NCI-H187 treated with DMSO at 0.1 percent for 48 hours (cell line): ENCODE measurements at places on chromosomes 12 and 14.

DNA sequence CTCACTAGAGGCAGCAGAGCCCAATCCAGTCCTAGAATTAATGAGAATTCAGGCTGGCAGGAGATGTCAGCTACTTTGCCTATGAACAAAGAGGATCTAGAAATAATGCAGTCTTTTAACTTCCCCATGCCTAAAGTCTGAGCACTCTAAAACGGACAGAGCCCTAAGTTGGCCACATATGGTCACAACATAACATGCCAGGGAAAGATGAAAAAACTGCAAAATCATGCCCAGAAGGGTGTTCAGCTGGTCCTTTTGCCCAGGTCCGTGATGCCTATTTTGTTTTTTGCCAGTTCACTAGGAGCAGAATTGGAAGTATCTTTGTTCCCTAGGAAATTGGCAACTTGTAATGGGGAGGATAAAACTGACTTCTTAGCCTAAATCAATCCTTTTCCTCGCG is 20.3 kb upstream of the LMNTD1 start:
- DNase-seq: no peak

- DNase-seq: no peak
Observed at GRCh38 chr12:18492372-18493025, 231.2 kb downstream of the PIK3C2G start.

GRCh38 chr12:14995583-14996425 is 23.0 kb downstream of the PDE6H start:
- DNase-seq: no peak

- DNase-seq: no peak
Observed at GRCh38 chr12:81005606-81006005, 67.9 kb upstream of the LIN7A start.

GRCh38 chr12:1107669-1108068 is 116.6 kb downstream of the ERC1 start:
- no peak for DNase-seq

GRCh38 chr12:130667421-130667960 is 48.6 kb downstream of the RIMBP2 start:
- no peak for DNase-seq

GRCh38 chr12:509500-509899 is 49.8 kb downstream of the B4GALNT3 start:
- DNase-seq: no peak

GRCh38 chr12:42960087-42960527 is 370.6 kb upstream of the PRICKLE1 start:
- no peak for DNase-seq

DNA sequence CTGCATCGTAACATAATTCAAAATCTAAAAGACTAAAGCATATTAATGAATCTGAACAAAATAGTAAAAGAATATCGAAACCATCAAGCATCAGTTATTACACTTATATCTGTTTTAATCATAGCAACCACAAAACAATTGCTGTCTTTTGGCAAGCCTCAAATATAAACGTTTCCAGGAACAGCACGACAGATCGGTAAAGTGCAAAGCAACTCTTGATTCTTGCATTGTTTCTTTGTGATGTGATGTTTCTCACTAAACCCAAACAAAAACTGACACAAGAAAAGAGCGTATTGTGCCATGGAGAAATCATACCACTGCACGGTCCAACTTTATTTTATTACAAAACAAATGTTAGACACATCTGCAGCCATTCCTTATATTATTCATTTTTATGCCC is 9.2 kb upstream of the MYF6 start:
- DNase-seq: no peak

GRCh38 chr14:101843665-101844064 is 82.2 kb downstream of the PPP2R5C start:
- DNase-seq: no peak

GRCh38 chr14:64826845-64827244 is 52.9 kb downstream of the SPTB start:
- no peak for DNase-seq

GRCh38 chr12:122820138-122820537 is 15.1 kb upstream of the HIP1R start:
- no peak for DNase-seq

- no peak for DNase-seq
Observed at GRCh38 chr12:132881818-132882217, 5.6 kb downstream of the CHFR start.

DNA sequence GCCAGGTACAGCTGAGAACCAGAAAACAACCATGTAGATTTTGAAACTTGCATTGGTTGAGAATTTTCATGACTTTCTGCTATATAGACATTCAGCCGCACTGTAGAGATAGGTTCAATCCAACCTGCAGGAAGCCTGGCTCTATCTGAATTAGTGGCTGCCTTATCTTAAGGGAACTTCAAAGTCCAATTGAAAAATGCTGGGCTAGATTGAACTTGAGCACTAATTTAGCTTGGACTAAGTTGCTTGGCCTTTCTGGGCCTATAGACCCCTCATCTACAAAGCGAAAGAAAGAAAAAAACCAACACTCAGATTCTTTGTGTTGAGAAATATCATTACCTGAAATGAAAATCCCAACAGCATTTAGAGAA is 332.4 kb downstream of the NUAK1 start:
- no peak for DNase-seq

- DNase-seq: no peak
Observed at GRCh38 chr14:23487216-23487615, 17.7 kb downstream of the NGDN start.

- no peak for DNase-seq
Observed at GRCh38 chr14:75196468-75196867, 20.1 kb upstream of the TMED10 start.

DNA sequence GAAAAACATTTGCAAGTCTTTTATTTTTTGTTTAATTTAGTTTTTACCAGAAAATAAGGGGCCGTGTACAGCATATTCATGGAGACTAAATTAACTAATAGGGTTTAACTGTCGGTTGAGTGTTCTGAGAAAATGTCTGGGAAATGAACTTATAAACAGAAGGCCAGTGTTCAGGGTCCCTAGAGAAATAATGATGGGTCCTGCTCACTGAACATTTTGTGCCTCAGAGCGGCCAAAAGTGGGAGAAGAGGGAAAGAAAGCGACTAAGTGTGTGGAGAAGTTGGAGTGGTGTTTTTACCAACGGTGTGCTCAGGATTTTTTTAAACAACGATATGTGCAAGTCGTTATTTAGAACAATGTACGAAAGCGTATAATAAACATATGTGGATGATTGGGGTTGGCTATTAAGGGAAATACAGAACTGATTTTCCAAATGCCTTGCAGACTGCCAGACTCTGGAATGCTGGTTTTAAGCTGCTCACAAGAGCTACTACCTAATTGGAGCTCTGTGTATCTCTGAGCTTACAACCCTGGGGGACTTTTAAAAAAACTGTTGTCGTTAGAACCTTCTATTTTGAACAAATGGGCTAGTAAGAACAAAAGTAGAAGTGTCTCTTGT is 166.7 kb downstream of the SLC38A4 start:
- DNase-seq: no peak

DNA sequence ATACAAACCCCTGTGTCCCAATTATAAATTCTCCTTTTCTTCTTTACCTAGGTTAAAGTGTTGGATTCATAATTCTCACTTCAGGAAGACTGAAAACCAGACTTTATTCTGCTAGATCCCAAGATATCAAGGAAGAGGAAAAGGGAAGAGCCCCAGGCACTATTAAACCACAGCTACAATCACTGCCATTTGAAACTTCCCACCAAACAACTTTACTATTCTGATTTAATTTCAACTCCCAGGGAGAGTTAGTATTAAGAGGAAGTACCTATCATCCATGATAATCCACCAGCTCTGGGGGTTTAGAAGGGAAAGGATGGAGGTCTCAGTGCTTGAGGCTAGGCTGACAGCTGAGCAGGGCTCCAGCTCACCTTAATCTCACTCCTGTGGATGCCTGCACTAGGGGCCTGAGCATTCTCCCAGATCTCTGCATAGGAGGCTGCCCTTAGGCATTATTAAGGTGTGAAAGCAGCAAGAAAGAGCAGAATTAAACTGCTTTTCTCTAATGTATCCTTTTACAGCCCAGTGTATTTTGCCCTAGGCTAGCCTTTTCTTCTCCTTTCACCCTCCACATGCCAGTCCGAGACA is 52.9 kb downstream of the MYF5 start:
- DNase-seq: no peak

GRCh38 chr12:16266085-16266484 is 11.4 kb downstream of the SLC15A5 start:
- DNase-seq: no peak

- DNase-seq: no peak
Observed at GRCh38 chr12:2163177-2163941, 110.6 kb downstream of the CACNA1C start.

DNA sequence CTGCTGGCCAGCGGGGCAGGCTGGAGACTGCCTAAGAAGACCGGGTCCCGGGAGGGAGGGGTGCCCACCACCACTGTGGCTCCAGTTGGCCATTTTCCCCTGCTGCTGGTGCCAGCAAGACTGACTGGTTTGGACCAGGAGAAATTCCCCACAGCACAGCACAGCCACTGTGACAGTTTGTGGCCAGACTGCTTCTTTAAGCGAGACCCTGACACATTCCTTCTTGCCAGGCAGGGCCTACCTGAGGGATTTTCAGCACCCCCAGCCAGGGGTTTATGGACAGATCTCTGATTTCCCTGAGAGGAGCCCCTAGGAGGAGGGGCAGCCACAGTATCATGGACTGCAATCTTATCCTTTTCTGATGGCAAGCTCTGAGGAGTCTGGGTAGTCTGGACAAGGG is 15.5 kb downstream of the GLIPR1L1 start:
- DNase-seq: no peak
